NCI-H1092 treated with DMSO at 0.1 percent for 48 hours (cell line): ENCODE measurements at places on chromosomes 1 and 21.

DNA sequence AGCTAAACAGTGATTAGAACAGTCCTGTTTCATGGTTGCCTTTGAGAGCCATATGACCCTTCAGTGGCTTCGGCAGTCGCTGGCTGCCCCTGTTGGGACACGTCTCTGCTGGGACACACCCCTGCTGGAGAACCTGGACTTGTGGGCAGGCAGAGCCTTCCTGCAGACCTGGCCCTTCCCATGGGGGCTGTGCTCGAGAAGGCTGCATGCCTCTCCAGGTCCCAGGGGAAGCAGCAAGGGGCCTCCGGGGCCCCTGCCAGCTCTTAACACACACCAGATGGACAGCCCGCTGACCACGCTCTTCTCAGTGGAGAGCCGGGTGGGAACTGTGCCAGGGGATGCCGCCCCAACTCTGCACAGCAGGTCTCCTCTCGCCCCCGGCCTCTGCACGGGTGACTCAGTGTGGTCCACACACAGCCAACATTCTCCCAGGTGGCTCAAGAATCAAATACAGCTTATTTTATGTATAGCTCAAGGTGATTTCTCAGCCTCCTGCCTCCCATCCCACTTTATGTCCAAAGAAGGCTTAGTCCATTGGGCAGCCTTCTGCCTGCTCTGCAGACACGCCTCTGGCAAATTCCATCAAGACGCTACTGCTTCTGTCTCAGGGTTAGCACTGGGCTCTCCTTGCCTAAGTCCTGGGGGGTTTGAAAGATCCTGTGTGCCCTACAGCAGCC, 450.8 kb downstream of the KIF26B start:
- DNase-seq, result peak; percentile 45

- peak; percentile 73 for DNase-seq
Measured at GRCh38 chr1:53326088-53326597, 1.7 kb downstream of the LRP8 start.

- DNase-seq, result no peak
Measured at GRCh38 chr1:206503591-206504362, 3.6 kb upstream of the RASSF5 start.

- DNase-seq, result no peak
Measured at GRCh38 chr21:45032332-45032731, 42.0 kb upstream of the ADARB1 start.

- no peak for DNase-seq
Measured at GRCh38 chr1:10682108-10682445, 114.4 kb downstream of the CASZ1 start.

GRCh38 chr1:220151454-220151853, 57.5 kb downstream of the IARS2 start:
- DNase-seq, result no peak

GRCh38 chr1:44587796-44588460, 86.4 kb downstream of the TMEM53 start:
- DNase-seq, result peak; percentile 64

DNA sequence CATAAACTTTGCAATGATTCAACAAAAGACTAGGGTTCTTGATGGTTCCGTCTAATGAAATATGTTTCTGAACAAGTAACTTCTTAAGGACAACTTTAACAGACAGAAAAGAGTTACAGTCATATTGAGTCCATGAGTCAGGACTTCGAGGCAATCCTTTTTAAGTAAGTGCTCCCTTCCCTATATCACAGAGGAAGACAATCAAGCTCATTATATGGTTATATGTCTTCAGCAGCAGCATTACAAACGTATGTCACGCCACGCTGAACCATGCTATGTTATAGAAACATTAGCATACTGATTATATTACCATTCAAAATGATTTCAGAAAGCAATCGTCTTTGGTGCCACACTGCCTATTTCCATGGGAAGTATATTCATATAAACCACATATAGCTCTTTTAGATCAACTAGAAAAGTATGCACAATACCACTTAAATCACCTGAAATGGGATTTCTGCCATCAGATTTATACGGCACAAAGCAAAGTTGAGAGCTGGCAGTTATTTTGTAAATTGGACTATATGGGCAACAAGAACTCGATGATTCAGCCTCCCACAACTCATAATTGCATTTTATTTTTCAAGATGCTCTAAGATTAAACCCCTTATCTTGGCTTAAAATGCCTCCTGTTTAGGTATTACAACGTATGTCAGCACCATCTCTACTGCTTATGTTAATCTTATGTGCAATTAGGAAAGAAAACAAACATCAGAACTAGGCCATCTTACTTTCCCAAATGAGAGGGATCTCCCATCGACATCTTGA, 111.3 kb upstream of the SAMSN1 start:
- DNase-seq, result no peak

GRCh38 chr1:244074559-244075171, 23.6 kb downstream of the ZBTB18 start:
- DNase-seq, result no peak

- DNase-seq, result no peak
Measured at GRCh38 chr1:89069951-89070350, 4.9 kb upstream of the GBP1 start.

DNA sequence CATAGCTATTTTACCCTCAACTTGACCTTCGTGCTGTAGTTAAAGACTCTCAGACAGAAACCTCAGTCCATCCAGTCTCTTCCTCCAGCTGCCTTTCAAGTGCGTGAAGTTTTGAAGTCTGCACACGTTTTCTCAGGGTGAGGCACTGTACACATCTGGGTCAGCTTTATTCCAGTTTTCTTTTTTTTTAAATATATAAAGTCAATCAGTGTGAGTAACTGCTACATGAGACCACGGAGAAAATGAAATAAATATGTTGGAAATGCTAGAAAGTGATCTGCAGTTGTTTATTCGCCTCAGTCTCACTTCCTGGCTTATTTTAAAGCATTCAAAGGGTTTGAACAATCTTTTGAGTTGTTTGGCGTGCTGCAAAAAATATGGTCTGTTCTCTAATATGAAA, 135.7 kb downstream of the ROR1 start:
- no peak for DNase-seq

DNA sequence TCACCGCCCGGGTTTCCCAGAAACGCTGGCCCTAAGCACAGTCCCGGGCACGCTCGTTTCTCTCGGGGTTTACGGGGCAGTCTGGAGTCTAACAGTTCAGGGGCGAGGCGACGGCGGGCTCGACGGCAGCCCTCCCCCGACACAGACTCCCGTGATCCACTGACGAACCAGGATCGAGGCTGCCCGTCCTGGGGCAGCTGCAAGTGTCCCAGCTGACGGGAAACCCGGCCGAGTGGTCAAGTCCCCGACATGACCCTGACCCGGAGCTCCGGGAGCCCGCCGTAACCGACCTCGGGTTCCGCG, 494 bp downstream of the UBE2J2 start:
- DNase-seq, result no peak

- DNase-seq, result no peak
Measured at GRCh38 chr1:212013672-212014071, 21.7 kb downstream of the INTS7 start.

GRCh38 chr1:107683191-107683657, 281.8 kb downstream of the VAV3 start:
- DNase-seq, result no peak

- no peak for DNase-seq
Measured at GRCh38 chr21:43943512-43944077, 68.5 kb upstream of the TRAPPC10 start.

DNA sequence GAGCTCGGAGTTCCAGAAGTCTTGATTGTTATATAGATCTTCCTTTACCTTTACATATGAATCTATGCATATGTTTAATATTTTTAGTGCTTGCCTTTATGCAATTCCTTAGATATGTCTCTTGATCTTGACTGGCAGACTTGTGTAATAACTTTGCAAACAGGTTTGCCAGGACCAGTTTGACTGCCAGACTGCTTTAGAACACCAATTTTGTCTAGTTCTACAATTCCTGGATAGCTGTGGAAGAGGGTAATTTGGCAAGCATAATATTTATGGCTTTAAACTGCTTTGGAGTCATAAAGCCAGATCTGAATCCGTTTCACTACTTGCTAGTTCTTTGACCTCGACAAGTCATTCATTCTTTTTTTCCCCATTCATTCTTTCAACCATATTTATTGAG, 250.0 kb downstream of the FAF1 start:
- no peak for DNase-seq

GRCh38 chr1:172467446-172467845, 23.6 kb upstream of the PIGC start:
- DNase-seq, result no peak

DNA sequence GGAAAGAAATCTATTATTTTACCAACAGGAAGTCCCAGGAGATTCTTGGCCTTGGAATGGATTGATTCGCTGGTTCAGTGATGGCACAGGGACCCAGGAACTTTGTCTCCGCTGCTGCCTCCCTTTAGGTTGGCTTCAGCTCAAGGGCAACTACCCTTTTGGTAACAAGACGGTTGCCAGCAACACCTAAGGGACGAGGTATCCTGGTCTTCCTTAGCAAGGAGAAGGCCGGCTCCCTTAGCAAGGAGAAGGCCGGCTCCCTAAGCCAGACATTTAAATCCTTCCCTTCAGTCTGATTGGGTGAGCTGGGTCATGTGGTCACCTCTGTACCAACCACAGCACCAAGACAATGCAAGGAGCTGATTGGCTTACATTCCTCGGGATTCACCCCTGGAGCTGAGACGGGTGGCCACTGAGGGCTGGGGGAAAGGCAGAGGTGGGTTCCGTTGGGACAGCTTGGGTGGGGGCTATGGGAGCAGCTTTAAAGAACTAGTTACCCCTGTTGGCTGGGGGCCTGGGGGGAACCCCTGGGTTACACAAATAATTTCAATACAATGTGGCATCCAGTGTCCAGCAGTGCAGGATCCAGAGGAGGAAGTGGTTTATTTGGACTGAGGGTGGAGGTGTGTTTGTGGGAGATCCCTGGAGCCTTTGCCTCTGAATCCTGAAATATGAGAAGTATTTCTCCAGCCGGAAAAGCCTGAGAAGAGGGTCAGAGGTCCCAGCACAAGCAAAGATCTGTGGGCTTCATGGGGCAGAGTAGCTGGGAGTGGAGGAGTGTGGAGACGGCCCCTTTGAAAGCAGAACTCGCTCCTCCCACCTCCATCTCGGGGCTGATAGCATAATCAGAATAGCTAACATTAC, 20.7 kb upstream of the CLIC4 start:
- DNase-seq, result no peak

DNA sequence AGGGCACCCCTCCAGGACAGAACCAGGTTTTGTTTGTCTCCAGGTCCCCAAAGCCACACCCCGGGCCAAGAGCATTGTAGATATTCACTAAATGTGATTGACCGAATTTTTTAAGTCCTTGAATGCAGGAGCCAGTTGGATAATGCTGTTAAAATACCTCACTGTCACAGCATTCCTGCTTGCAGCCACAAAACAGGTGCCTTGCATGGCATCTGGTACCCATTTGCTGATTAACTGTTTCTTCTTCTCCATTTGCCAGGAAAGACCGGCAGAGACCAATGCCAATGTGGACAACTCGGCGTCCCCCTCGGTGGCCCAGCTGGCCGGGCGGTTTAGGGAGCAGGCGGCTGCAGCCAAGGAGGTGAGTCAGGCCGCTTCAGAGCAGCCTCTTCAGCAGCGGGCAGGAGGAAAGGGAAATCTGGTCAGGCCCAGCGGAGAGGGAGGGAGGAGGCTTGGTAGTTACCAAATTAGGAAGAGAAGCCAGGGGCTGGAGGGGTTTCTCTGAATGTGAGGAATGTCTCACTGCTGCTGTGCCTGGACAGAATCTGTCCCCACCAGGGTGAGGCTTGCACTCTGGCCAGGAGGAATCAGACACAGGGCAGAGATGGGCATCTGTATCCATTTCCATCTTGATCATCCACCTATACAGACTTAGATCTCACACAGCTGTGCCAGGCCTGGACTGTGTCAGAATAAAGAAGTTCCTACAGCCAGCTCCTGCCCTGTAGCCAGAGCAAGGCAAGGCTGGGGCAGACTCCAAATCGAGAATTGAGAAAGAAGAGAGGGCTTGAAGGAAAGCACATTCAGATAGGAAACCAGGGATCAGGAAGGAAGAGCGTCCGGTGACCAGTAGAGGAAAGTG, 37.9 kb upstream of the MPZL1 start:
- DNase-seq, result no peak

DNA sequence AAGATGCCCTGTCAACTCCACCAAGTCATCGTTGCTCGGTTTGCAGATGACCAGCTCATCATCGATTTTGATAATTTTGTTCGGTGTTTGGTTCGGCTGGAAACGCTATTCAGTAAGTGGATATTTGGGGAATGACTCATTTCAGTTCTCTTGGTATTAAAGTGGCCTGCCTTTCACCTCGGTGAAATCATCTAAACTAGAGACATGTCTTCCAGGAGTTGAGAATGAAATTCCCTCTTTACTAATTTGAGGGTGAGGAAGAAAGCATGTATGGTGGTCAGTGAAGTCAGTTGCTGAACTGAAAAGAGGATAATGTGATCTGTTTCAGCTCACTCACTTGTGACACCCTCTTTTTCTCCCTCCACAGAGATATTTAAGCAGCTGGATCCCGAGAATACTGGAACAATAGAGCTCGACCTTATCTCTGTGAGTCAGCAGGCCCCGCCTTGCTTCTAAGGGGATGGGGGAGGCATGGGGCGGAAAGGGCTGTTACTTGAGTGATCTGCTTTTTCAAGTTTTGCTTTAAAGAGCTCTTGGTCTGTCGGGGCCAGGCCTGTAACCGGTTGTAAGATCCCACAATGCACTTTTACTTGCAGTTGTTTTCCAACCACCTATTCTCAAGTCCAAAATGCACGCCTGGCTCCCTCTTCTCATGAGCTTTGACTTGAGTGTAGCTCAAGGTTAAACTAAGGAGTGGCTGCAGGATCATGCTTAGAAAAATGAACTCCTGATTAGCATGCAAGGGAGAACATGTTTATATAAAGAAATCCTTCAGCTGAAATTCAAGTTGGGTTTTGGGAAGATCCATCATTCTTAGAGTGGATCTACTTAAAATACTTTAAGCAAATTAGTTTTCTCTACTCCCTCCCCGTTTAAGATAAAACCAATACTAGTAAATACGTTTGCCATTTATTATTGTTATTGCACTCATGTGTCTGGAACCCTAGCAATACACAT, 59.8 kb downstream of the CAPN2 start:
- no peak for DNase-seq

DNA sequence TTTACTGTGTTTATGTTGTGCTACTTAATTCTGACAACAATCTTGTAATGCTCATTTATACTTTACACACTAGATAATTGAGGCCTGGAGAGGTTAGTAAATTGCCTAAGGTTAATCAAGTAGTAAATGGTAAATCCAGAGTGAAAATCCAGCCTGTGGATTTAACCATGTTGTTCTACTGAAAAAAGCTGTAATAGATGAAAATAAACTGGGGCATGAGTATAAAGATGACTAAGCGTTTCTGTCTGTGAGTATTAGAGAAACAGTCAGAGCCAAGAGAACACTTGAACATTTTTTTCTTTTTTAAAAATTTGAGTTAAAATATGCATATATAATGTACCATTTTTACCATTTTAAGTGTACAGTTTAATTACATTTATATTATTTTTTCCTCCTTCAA, 47.9 kb upstream of the LEPR start:
- no peak for DNase-seq

- DNase-seq, result no peak
Measured at GRCh38 chr21:31161157-31161556, 122.9 kb upstream of the KRTAP19-8 start.
